ENCODE measurements at places on chromosomes 6 and 20.

- DNase-seq, result no peak
These were observed 175.5 kb downstream of the EYS start for GRCh38 chr6:65531533-65531932.

DNA sequence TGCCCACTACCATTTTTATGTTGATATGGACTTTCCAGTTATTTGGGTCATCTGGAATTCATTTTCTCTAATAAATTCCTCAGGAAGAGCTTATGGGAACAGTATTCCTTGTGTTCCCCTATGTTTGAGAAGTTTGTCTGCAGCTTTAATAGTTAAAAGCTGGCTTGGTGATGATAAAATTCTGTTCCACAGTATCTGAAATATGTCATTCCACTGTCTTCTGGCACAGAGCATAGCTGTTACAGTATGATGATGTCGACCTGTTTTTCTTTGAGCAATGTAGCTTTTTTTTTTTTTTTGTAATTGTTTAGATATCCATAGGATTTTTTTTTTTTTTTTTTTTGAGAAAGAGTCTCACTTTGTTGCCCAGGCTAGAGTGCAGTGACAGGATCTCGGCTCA is 43.2 kb downstream of the NCOA3 start:
- DNase-seq, result no peak

GRCh38 chr20:14375416-14375985 is 38.1 kb upstream of the FLRT3 start:
- no peak for DNase-seq

GRCh38 chr6:170405311-170405975 is 98.9 kb downstream of the FAM120B start:
- DNase-seq, result no peak

- DNase-seq, result no peak
These were observed 72.4 kb downstream of the L3MBTL3 start for GRCh38 chr6:130090796-130091195.

GRCh38 chr20:38534756-38535155 is 46.2 kb upstream of the ADIG start:
- DNase-seq, result no peak

- DNase-seq, result no peak
These were observed 150.9 kb downstream of the EYA4 start for GRCh38 chr6:133392015-133392414.

DNA sequence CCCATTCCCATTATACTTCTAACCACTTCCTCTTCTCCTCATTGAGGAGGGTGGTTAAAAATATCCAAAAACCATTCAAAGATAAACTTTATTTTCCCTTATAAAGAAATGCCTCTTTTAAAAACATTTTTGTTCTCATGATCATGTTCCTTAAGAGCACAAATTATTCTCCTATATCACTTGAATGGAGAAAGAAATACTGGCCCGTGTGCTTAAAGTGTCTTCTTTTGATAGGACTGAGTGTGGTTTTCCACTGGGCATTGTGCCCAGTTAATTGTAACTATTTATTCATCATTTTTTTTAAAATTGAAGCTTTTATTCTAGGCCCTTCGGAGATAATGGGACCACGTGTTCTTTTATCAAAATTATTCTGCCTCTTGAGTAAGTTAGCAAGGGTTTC is 871.5 kb downstream of the QKI start:
- DNase-seq, result no peak

DNA sequence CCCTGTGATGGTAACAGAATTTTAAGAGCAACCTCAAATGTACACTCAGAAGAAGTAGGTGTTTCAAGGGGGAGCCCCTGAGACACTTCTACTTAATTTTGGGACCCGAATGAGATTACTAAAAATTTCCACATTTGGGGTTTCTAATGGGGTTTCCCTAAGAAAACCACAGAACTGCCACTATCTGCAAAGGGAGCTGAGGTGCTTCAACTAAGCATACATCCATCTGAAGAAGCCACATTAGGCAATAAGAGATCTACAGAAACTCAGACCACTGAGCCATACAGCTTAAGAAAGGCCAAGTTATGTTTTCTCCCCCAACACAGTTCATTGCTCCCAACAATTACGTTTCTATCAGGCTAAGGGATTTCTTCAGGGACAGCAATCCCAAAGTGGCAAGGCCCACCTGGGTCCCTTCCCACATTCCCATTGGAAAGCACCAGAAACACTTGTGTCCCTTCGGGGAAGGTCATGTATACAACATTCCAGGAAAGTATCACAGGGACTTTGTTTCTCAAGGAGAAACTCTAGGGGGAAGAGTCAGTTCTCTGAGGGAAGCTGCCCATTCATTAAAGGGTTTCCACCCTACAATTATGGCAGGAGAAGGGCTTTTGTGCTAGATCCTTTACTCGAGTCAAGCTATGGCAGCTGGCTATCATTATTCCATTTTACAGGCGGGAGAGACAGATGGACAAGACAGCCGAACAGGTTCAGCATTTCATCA is 5.0 kb downstream of the BCL2L1 start:
- no peak for DNase-seq

DNA sequence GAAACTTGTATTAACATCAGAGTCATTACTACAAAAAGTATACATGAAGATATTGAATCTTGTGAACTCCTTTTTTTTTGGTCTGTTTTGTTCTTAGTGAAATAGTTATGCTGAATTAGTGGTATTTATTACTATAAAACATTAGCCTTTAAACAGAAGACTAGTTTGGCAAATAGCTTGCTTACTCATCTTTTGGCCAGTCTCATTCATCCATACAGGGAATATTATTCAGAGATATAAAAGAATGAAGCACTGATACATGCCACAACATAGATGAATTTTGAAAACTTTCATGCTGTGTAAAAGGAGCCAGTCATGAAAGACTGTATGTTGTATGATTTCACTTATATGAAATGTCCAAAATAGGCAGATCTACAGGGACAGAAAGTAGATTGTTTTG is 205.9 kb downstream of the ZFAND3 start:
- no peak for DNase-seq

DNA sequence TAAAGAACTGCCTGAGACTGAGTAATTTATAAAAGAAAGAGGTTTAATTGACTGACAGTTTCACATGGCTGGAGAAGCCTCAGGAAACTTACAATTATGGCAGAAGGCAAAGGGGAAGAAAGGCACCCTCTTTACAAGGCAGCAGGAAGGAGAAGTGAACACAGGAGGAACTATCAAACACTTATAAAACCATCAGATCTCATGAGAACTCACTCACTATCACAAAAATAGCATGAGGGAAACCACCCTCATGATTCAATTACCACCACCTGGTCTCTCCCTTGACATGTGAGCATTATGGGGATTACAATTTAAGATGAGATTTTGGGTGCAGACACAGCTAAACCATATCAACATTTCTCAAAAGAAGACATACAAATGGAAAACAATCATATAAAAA is 266.3 kb downstream of the EPM2A start:
- DNase-seq, result no peak

DNA sequence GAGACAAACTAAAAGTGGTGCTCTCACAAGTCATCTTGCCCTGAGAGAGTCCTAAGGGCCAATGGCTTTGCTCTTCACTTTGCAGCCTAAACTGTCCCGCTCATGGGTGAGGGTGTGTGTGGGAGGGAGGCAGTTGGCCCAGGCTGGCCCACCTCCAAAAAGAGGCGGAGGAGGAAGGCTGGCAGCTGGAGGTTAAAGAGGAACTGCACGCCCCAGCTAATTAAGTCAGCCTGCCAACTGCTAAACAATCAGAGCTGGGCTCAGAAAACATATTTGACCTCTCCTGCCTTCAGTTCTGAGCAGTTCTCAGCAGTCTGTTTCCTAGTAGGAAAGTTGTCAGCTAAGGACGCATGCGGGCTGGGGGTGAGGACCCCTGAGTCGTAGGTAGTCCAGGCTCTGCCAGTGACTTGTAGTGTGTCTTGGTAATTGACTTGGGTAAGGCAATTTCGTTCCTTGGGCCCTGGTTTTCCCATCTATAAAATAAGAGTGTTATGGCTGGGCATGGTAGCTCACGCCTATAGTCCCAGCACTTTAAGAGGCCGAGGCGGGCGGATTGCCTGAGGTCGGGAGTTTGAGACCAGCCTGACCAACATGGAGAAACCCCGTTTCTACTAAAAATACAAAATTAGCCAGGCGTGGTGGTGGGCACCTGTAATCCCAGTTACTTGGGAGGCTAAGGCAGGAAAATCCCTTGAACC is 17.0 kb downstream of the GSS start:
- DNase-seq, result peak; percentile 95

Measured in HL-60 (cell line).